ENCODE measurements at places on chromosomes 12 and 14.

- DNase-seq: no peak
Observed at GRCh38 chr12:58254463-58255100, 313.2 kb downstream of the ATP23 start.

GRCh38 chr12:43852744-43853143, 16.9 kb downstream of the TMEM117 start:
- DNase-seq: no peak

DNA sequence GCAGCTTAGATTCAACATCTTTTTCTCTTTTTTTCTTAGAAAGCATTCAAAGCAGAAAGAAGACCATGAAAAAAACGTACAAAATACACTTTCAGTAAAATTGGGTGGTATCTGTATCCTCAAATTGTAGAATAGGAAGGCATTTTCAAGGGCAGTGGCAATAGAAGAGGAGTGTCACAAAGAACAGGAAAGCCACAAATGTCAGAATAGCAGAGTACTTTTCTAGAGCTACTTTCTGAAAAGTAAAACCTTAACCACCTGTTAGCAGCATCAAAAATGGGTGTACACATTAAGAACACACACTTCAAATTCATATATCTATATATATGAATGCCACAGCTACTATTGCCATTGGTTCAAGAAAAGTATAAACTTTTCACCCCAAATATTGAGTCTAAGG, 412.1 kb upstream of the DCN start:
- DNase-seq: no peak

DNA sequence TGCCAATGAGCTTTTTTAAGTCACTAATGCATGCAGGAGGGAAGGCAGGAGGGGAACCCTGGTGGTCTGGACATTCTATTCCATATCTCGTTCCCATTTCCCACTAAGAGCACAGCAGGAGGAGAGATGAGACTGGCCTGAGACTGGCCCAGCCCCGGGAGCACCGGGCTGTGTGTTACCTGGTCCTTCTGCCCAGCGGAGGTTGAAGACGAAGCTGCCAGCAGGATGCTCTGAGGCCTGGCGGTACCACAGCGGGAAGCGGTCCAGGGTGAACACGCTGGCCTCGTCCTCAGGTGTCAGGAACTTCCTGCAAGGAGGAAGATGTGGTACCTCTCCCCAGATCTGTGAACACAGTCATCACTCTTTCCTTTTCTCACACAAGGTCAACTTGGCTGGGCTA, 23.9 kb downstream of the LRTM2 start:
- no peak for DNase-seq
